ENCODE measurements at places on chromosomes 5 and 9.

- DNase-seq = no peak
These were observed 106.3 kb downstream of the SLC1A3 start for GRCh38 chr5:36712706-36713105.

DNA sequence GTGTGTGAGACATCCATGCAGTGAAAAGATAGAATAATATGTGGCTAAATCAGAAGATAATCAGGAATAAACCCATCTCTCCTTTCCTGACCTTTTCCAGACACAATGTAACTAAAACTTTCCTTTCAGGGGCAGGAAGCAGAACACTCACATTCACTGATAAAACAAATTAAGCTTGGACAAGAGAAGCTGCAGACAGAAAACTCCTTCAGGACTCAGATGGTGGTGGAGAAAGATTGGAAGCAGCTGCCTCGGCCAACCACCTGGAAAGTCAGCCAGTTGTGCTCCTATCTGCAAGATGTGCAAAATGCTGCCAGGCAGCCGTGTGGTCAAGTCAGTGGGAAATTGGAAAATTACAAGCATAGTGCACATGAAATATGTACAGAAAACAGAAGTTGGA is 26.9 kb downstream of the RASEF start:
- DNase-seq = no peak

- no peak for DNase-seq
These were observed 132.0 kb downstream of the FAM174A start for GRCh38 chr5:100667161-100667630.

- DNase-seq = no peak
These were observed 21.8 kb downstream of the MAPKAP1 start for GRCh38 chr9:125685167-125685566.

DNA sequence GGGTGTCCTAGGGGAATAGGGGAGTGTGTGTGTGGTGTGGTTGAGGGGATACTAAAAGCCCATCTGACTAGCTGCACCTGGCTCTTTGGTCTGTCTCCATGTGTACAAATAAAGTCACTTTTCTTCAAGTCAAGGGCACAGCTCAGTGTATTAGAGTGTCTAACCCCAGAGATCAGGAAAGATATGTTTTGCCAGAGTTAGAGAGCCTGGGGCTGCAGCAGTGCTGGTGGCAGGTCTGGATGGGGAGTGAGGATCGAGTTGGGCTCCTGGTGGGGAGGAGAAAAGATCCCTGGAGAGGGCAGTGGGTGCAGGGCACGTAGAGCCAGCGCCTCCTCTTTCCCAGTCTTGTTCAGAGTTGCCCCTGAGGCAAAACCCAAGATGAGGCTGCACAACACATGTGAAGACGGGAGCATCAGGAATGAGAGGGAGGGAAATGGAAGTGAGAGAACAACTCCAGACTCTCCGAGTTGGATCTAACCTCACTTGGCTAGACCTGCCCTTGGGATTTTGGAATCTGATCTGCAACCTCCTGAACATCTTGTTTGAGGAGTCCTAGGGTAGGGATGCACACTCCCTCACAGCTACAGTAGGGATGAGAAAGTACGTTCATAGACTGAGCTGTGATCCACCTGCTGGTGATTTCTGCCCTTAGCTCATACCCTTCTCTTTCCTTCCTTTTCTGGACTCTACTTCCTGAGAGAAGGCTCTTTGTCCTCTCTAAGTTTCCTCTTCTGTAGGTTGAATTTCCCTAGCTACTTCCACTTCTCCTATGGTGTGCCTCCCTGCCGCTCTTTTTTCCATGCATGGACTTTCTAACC is 309.9 kb downstream of the ZSWIM6 start:
- DNase-seq = no peak

DNA sequence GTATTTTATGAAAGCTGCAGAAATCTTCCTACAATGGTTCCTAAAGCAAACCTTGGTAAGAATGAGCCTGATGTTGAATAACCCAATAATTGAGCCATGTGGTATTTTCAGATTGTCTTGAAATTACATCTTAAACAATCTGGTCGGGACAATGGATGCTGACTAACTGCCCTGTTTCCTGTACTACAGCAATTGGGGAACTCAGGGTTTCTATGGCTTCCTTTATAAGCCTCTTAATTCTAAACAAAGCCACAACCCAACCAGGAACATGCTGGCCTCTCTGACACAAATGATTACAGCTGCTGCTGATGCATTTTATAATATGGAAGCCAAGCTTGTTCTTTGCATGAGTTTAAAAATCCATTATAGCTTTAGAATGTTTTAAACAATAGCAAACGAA is 30.2 kb downstream of the PTPN3 start:
- DNase-seq = no peak

GRCh38 chr9:33850267-33850629 is 33.3 kb downstream of the UBE2R2 start:
- DNase-seq = no peak

DNA sequence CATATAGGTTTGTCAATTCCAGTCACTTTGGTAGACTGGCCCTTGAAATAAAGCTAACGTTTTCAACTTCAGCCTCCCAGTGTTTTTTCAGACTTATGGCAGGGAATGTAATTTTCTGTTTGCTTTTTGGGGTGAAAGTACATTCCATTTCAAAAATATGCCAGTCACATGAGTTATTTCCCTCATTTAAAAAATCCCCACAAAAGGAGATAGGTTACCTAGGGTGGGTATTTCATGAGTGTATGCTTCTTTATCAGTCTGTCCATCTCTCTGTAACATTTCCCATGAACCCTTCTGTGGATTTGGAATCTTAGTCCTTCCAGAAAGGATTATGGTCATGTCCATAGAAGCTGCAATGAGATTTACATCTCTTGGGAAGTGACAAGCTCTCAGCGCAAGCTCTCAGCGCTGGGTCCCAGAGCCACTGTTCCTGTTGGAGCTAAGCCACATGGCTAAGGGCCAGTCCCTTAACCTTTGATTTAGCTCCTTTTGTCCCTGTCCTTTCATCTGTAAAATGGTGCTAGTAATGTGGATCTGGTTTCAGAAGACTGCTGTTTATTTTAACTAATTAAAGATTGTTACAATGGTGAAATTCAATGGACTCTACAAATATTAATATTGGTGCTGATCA is 294.9 kb downstream of the NR3C1 start:
- DNase-seq = no peak

DNA sequence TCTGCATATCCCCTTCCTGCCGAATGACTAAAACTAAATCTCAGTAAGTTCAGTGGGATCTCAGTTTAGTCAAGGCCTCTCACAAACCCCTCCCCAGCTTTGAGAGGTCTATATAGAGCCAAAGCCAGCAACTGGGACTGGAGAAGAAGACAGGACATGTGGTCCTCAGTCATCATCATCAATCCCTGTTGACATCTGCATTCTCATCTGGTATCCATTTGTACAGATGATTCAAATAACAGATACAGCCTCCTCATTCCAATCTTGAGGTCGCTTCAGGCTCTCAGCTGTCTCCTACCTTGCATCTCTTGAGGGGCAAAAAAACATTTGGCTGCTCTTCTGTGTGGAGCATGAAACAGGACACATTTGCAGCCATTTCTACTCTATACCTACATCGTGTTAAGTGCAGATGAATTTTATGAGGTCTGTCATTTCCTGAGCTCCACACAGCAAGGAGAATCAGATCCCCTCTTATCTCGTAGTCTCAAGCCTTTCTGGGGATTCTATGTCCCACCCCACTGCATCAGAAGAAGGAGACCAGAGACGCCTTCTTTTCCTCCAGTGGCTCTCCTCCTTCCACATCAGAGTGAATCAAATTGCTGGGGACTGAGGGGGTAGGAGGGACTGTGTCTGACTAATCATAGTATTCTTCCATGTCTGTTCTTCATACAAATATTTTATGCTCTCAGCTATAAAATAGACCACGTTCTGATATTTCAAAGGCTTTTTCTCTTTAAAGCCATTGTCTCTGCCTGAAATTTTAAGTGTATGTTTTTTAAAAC is 4.7 kb upstream of the RECK start:
- no peak for DNase-seq

- DNase-seq = peak; percentile 40
These were observed at the start of gene ENC1 for GRCh38 chr5:74640450-74640953. ENC1 (minus strand) TSS chr5:74640728; CDS start chr5:74636485, 4,243 bp downstream.

GRCh38 chr5:125065741-125066140 is 319.3 kb upstream of the ZNF608 start:
- DNase-seq = no peak

GRCh38 chr9:94697972-94698581 is 28.4 kb upstream of the AOPEP start:
- no peak for DNase-seq

DNA sequence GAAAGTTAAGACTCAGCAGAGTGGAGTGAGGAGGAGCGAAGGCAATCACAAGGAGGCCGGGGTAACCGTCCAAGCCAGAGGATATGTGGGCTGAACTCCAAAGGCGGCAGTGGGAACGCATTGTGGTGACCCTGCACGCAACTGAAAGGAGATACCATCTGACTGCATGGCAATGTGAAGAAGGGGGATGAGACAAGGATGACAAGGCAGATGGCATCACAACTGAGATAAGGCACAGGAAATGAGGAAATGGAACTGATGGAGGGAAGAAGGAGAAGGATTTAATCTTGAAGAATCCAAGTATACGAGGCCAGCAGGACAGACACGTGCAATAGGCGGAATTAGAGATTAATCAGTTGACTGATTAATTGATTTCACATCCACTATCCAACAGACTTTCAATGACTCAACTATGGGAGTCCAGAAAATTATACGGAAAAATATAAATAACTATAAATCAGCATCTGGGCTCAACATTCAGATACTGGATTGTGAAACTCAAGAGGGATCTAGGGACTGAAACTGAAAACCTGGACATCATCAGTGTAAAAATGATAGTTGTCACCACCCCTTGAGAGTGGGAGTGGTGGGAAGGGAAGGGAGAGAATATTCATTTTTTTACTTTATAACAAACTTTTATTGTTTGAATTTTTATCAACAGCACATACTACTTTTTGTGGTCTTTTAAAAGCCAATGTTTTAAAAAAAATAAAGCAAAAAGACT is 86.1 kb downstream of the ARL15 start:
- no peak for DNase-seq

GRCh38 chr9:83167126-83167525 is 104.2 kb upstream of the RASEF start:
- DNase-seq = no peak

DNA sequence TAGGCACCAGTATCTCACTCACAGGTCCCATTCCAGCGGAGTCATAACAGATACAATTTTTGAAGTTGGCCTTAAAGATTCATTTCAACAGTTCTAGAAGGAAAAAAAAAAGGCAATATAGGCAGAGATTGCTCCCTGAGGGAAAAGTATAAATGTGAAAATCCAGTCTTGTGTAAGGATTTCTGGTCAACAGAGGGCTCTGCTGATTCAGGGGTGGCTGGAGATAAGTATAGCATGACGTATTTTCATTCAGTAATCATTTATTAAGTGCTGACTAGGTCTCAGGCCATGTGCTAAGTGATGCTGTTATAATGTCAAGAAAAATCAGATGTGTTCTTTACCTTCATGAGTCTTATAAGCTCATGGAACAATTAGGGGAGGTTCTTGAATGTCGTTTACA is 377.3 kb upstream of the MEF2C start:
- DNase-seq = no peak

GRCh38 chr5:14041528-14042192 is 97.2 kb upstream of the DNAH5 start:
- no peak for DNase-seq

DNA sequence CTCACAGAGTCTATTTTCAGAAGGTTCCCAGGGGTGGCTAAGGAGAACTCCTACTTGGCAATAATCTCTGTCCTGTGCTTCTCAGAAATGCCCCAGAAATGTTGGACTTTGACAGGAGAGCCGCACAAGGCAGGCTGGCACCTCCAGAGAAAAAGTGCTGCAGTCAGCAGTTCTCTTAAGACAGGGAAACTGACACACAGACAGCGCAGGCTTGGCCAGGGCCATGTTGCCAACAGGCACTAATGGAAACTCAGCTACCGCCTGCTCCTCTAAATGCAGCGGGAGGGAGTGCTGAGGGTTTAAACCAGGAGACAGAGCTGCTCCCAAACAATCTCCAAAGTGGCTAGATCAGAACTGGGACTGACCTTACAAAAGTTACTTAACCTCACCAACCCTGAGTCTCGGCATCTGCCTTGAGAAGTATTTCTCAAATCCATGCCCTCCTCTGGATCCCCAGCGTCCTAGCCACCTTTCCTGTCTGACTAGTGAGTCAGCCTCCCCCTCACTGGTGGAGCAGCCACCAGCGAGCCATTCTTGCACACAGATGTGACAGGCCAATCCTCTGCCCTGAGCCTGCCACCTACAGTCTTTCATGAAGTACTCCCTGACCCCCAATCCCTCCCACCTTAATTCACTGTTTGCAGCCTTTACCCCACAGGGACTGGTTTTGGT is 186.4 kb downstream of the CDK5RAP2 start:
- no peak for DNase-seq

DNA sequence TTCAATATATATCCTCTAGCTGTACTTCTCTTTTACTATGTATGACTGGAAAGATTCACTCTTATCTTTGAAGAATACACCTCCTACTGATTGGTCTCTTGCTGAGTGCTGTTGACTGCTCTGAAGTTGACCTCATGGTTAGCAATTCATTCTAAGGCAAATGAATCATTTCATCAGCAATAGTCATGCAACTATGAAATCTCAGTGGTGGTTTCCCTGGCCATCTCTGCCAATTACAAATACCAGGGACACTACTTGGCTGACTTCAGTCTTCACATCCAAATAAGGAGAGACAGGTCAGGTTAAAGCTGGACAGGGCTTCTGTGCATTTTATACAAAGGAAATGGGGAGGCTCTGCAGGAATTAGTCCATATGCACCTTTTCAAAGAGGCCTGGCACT is 333.5 kb upstream of the ACTBL2 start:
- peak; percentile 97 for DNase-seq

GRCh38 chr9:27487927-27488326 is 36.2 kb upstream of the IFNK start:
- DNase-seq = no peak

DNA sequence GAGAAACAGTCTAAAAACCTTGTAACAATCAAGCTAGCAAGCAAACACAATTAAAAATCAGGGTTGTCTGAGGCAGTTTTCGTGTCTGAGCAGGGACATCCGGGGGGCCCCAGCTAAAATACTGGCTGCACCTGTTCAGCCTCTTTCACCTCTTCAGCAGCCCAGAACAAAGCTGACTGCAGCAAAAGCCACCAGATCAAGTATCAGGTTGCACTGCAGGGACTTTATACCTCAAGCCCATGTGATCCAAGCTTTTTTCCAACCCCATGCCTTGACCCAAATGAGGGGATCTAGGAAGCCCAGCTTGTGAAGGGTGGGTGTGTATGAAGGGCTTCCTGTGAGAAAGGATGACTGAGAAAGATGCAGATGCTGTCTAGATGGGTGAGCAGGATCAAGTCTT is 133.4 kb downstream of the SEMA6A start:
- DNase-seq = no peak
